ENCODE measurements at places on chromosomes 2 and 18.

DNA sequence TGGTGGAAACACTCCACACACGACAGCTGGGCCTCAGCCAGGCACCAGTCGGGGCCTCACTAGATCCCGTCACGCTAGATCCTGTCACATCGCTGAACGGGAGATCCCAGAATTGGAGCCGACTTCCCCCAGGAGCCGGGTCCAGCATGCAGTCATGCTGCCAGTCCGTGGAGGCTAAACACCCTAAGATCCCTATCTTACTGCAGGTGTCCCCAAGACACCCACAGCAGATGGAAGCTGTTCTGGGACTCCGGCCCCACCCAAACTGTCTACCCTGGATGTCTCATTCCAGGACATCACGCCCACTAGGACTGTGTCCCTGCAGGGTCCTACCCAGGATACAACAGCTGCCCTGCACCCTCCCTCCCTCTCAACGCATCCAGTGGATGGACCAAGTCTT, 23.4 kb downstream of the ZNF516 start:
- DNase-seq: no peak

DNA sequence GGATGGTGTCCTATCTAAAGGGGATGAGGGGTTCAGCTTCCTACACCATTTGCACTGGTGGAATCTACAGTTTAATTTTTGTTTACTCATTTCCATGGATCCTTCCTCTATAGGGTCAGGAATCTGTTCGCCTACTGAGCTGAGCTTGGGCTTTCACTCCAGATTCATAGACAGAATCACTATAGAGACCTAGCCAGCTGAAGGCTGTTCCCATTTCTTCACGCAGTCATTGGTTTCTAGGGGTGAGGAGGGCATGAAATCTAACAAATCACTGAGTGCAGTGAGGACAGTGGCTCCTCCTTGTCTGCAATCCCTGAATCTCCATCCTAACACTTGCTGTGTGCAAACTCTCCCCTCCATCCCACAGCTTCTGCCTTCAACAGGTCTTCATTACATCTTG, 578.5 kb downstream of the TSN start:
- no peak for DNase-seq

DNA sequence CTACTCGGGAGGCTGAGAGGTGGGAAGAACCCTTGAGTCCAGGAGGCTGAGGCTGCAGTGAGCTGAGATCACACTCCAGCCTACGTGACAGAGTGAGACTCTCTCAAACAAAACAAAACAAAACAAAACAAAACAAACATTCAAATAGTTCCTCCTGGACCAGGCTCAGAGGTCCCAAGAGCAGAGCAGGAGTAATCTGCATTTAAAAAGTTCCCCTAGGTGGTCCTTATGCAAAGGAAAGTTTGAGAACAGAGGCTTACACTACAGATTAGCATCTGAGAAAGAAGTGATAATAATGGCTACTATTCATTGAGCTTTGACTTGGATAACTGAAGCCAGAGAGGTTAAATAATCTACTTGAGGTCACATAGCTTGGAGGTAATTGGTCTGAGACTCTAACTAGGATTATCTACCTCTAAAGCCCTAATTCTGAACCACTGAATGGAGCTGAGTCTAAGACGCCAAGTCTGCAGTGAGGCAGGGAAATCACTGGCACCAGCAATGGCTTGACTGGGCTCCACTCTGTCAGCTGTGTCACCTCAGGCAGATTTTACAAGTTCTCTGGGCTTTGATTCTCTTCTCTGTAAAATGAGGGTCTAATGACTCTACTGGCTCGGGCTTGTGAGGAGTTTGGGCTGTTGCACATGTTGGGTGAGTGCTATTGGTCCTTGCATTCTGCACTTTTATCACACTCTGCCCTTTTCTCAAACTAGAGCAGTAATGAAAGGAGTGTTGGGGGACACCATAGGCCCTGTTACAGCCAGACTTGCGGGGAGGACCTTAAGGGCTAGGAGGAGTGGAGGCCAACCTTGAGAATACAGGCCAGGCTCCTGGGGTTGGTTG, 29.2 kb upstream of the DLX2 start:
- no peak for DNase-seq

DNA sequence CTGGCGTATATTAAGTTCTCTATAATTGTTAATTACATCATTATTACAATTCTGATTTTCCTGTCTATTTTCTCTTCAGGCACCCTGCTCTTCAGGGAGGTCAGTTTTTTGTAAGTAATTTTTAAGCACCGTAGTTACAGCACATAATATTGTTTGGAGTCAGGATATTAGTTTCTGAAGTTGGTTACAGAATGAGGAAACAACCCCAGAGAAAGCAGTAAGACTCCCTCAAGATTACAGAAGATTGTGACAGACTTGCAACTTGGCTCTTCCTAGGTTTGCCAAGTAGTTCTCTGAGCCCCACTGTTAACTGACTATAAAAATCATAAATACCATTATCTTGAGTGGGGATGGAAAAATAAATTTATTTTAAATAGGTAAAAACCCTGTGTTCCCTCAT, 921 bp downstream of the RPE start:
- DNase-seq: no peak

DNA sequence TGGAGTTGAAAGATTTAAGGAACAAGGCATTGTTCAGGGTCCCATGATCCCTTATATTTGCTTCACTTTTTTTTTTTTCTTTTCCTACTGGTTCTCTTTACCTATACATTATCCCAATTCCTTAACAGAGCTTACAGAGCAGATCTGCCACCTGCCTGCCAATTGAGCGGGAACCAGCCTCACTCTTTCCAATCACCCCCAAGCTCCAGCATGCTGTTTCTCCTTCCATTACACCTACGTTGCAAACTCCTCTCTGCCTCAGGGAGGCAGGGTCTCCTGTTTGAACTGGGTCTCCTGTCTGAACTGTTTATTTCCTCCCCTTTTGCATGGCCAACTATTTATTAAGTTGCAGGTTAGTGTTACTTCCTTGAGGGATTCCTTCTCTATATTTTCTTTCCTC, 77.2 kb upstream of the SLC38A11 start:
- DNase-seq: no peak

DNA sequence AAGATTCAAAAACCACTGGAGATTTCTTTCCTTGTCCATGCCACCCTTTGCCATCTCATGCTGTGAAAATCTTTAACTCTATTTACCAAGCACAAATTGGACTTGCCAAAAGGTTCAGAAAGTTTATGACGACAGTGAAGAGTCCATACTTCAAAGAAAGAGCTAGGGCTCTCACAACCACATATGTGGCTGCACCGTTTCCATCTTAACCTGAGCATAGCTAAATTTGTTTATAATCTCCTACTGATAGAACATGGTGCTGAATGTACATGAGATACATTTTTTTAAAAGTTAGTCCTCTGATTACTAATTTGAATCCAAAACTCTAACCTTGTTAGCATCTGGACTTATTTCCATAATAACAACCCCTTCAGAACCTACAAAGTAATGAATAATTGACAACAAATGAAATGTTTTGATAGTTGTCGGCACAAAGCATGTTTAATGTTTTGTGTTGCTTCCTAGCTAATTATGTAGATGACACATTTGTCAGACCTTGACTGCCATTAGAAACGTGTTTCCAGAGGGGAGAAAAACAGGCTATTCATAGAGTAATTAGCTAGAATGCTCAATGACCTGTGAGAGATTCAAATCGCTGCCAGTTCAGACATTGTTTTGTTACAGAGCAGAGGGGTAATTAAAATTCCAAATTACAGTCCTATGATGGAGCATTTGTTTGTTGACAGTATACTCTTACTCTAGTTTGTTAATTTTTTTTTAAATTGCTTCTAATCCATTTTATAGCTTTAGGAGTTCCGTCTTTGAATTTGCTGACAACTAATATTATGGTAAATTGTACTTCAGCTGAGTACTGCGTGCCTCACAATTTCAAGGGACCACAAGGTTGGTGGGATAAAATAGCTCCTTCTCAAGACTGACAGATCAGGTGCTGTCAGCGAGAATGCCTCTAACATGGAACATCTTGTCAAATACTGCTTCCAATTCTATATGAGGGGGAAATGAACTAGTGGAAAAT, 31.8 kb downstream of the ARHGAP15 start:
- DNase-seq: no peak

- DNase-seq: no peak
Observed at GRCh38 chr2:1798785-1799144, 54.5 kb upstream of the PXDN start.

GRCh38 chr2:179729966-179730365, 131.4 kb downstream of the ZNF385B start:
- DNase-seq: no peak

DNA sequence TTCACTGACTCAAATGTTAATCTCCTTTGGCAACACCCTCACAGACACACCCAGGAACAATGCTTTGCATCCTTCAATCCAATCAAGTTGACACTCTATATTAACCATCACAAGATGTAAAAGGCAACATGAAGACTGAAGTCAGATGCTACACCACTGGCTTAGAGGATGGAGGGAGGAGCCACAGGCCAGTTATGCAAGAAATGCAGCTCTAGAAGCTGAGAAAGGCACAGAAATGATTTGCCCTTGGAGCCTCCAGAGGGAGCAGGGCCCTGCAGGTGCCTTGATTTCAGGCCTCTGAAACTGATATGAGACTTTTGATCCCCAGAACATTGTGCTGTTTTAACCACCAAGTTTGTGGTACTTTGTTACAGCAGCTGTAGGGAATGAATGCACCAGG, 276.3 kb downstream of the KCNS3 start:
- DNase-seq: no peak

DNA sequence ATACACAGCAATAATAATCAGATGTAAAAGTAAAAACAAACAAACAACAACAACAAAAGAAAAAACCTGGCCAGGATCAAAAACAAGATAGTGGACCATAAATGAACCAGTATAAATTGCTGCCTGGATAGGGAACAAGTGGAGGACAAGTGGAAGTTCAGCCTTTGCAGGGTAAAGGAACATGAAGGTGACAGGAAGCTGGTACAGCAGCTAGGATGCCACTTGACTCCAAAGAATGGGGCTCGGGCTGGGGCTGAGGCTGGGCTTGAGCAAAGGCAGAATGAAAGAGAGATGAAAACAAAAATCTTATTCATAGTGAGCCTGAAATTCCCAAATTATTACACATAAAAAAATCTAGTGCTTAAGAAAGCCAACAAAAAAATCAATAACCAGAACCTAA, 146.5 kb downstream of the CDH2 start:
- DNase-seq: no peak

Data from activated T-cell treated with anti-CD3 and anti-CD28 coated beads for 48 hours (primary cell).